ENCODE measurements at places on chromosomes 16 and 17.
A peak's percentile ranks its signal among the peaks of the same experiment; 100 is the strongest.

- ATAC-seq = no peak
Measured at GRCh38 chr16:82658796-82659195, 32.0 kb downstream of the CDH13 start.

DNA sequence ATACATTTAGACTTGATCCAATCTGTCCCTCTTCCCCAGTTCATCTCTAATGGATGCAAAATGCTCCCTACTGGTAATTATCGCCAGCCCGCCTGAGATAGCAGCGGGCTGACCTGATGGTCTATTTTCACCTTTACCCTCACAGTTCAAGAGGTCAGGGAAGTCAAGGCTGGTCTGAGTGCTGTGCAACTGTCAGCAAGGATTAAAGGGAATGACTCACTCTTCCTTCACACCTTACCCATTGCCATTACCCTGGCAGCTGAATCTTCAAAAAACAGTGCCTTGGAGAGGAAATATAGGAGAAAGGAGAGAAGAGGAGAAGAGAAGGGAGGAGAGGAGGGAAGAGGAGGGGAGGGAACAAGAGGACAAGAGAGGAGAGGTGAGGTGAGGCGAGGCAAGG, 36.3 kb downstream of the GRB7 start:
- no peak for ATAC-seq

DNA sequence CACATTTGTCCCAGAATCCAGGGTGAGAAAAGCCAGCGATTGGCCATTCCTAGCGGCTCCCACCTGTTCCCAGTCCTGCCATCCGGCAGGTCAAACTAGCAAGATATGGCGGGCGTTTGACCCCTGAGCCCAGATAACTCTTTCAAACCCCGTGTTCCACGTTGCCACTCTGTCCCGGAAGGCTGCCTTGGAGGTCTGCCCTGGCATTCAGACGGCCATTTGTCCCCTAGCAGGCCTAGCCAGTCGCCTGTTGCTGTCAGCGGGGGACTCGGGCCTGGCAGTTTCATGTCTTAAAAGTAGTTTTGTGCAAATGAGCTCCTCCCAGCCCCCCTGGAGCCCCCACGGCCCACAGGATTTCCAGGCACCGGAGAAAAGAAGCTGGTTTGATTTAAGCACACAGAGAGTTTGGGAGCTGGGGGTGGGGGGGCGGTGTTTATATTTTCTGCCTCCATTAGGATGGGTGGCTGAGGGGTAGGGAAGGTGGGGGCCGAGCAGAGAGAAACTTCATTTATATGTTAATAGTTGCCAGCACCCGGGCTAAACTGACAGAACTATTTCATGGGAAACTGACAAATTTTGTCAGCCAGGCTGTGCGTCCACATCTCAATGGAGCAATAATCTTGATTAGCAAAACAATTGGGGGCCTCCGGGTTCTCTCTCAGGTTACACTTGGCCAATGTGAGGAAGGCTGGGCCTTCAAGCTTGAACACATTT, 240.9 kb upstream of the SALL1 start:
- ATAC-seq = no peak

DNA sequence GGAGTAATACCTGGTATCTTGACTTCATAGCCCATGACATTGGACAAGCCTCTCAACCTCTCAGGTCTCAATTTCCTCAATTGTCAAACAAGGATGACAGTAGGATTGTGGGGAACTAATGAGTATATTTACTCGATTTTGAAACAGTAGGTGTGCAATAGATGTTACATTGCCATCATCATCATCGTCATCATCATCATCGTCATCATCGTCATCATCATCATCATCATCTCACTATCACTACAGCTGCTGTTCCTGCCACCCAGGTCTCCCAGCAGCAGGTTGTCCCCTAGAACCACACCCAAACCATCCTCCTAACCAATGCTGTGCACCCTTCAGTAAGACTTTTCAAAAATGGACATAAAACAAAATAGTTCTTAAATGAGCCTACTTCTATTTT, 24.8 kb upstream of the CDRT4 start:
- no peak for ATAC-seq

DNA sequence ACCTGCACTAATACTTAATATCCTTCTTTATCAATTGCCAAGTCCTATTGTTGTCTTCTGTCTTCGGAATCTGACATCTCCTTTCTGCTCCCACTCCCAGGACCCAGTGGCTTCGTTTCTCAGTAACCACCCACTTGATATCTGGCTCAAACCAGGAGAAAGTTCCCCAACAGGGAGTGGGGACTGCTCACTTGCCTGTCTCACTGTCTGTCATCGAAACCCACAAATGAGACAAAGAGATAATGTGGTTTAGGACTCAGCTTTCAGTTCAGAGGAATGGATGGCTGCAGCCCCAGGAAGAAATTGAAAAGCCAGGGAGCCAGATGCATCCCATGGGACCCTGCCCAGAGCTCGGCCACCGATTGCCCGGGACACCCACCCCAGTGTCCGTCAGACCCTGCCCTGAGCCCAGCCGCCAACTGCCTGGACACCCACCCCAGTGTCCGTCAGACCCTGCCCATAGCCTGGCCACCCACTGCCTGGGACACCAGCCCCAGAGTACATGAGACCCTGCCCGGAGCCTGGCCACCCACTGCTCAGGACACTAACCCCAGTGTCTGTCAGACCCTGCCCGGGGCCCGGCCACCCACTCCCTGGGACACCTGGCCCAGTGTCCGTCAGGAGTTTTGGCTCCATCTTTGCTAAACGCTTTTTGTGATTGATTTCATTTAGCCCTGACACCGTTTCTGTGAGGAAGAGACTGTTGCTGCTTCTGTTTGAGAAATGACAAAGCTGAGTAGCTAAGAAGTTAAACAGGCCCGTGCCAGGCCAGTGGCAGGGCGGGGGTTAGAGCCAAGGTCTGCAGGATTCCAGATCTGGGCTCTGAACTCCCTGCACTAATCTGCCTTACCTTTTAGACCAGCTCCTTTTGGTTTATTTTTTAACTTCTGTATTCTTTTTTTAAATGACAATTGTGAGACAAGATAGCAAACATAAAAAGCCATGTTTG, 251.4 kb downstream of the PHKB start:
- ATAC-seq = peak; percentile 43

GRCh38 chr16:2143878-2144485, 4.4 kb upstream of the RAB26 start:
- no peak for ATAC-seq

DNA sequence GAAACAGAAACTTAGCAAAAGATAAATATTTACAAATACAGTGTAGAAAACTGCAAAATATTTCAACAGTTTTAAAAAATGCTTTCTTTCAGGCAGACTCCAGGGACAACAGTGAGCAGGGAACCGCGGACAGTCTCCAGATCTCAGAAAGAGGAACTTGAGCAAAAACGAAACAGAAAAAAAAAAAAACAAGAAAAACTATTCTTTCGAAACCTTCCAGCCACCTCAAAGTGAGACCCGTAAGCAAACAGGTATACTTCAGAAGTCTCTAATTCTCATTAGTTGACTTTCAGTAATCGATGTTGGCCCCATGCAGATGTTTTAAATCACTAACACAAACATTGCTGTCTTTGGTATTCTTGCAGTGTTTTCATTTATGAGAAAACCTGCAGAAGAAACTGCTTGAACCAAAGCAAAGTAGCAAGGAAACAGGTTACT, 15.7 kb upstream of the CCL1 start:
- peak; percentile 70 for ATAC-seq

DNA sequence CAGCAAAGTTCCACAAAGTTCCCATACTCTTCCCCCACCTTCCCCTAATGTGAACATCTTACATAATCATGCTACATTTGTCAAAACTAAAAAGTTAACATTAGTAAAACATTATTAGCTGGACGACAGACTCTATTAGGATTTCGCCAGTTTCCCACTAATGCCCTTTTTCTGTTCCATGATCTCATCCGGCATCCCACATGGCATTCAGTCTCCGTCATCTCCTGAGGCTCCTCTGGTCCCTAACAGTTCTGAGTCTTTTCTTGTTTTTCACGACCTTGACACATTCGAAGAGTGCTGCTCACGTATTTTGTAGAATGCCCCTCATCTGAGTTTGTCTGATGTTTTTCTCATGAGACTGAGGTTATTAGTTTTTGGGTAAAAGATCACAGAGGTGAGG, 8.8 kb upstream of the MPRIP start:
- ATAC-seq = no peak

DNA sequence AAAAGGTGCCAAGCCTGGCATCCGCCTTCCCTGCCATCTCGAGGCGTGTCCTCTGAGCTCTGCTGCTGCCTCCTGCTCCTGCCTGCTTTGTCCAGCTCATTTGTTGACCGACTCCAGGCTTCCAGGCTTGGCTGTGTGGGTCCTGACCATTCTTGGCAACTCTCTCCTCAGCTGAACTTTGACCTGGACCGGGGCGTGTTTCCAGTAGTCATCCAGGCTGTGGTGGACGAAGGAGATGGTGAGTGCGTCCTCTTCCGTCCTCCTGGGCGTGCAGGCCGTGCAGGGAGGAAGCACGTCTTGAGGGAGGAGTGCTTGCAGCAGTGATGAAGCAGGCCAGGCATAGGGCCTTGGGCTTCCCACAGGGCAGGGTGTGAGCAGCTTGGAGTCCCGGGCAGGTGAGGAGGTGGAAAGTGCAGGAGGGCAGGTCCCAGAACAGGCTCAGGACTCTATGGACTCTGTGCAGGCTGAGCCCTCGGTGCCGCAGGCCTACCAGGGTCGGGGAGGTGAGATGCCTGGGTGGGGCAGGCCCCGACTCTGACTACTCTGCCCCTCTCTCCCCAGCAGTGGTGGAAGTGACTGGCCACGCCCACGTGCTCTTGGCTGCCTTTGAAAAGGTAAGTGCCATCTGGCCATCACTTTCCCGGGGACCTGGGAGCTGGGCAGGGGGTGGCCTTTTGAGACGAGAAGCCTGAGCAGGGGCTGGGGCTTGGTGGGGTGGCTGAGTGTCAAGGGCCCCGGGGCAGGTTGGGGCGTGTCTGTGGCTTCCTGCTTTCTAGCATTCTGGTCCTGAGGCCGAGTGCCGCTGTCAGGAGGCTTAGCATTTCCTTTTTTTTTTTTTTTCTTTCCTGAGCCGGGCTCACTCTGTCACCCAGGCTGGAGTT, 28.6 kb upstream of the NUDT16L1 start:
- peak; percentile 72 for ATAC-seq

GRCh38 chr17:46191322-46192188, 1.7 kb downstream of the KANSL1 start:
- no peak for ATAC-seq

DNA sequence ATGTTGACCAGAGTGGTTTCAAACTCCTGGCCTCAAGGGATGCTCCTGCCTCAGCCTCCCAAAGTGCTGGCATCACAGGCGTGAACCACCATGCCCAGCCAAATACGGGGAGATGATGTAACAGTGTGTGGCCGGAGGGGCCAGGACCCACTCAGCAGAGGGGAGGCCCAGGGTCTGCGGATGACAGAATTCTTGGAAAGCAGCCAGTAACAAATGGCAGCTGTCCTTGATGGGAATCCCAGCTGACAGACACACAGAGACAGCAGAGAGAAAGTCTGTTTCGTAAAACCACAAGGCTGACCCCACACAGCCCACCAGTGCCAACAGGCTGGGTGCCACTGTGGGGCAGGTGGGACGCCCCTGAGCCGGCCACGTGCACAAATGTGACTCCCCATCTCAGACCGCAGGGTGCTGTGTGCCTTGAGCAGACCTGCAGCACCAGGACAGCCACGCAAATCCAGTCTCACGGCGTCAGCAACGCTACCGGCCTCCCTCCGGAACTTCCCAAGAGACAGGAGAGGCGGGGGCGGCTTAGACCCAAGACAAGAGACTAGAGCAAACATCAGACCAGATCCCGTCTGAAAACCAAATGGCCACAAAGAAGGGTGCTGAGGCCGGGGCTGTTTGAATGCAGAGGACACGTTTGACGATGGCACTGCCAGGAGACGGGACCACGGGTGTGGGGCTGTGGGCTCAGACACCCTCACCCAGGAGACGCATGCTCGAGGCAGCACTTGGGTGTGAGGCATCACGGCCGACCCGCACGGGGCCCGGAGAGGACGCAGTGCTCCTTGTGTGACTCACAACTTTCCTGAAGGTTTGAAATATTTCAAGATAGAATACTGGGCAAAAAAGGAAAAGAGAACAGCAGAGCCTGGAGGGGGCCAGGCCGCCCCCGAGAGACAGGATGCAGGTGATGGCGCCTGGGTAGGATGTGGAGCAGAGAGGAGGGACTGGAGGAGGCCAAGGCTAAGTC, 24.6 kb downstream of the CTU2 start:
- ATAC-seq = no peak

GRCh38 chr17:9253308-9253707, 232.0 kb downstream of the NTN1 start:
- ATAC-seq = no peak

DNA sequence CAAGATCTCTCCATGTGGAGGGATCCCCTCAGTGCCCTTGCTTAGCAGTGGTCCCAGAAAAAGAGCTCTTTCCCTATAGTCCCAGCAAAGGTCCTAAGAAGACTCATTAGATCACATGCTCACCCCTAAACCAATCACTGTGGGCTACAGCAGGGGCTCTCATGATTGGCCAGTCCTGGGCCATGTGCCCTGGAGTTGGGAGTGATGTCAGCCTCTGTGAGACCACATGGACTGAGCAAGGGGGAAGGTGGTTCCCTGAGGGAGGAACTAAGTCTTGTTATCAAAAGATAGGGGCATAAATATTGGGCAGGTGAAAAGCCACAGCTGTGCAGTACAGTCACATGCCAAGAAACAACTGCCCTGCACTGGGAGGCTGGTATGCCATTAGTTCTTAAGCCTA, 51.3 kb downstream of the SCNN1B start:
- no peak for ATAC-seq

- peak; percentile 71 for ATAC-seq
Measured at GRCh38 chr16:56848029-56848936, 16.7 kb upstream of the SLC12A3 start.

DNA sequence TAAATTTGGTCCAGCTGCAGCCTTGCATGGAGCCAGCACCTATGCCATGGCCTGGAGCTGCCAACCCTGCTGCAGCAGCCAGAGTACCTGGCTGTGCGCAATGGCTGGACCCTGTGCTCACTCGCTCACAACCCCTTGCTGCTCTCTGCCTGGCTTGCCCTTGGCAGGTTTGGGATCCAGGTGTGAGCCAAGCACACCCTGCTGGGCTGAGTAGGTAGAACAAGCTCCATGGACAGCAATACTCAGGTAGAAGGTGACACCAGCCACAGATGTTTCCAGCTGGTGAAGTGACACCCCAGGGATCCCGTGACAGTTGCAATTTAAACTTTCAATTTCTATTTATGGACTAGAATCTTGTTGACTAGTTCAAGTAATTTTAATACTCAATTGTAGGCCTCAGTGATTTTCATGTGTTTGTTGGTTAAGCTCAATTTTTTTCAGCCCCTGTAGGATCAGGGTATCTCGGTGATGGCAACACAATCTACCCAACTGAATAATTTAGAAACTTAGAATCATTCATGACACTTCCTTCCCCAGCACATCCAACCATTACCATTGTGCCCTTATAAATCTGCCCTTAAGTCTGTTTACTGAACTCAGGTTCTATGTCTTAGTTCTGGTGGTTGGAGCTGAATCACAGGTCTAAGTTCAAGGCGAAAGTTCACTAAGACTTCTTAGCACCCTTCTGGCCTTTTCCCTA, 480.0 kb downstream of the PMP22 start:
- peak; percentile 49 for ATAC-seq

DNA sequence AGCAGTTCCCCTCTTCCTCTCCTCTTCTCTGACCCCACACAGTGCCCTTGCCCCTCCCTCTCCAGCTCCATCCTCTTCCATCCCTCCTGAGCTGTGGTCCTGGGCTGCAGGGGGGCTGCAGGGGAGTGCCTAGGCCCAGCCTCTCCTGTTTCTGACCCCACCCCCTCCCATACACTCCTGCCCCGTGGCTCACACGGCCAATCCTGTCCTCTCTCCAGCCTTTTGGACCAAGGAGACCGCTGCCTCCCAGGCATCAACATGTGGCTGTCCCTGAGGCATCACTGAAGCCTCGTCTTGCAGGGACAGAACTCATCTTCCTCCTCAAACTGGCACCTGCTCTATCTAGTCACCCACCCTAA, 6.7 kb downstream of the CLUH start:
- ATAC-seq = no peak

All from activated T-helper 17 cell treated with anti-CD3 and anti-CD28 coated beads, Interleukin-2, amount 50 U/mL, for 72 hours (primary cell).